ENCODE measurements at places on chromosomes 7 and 10.

DNA sequence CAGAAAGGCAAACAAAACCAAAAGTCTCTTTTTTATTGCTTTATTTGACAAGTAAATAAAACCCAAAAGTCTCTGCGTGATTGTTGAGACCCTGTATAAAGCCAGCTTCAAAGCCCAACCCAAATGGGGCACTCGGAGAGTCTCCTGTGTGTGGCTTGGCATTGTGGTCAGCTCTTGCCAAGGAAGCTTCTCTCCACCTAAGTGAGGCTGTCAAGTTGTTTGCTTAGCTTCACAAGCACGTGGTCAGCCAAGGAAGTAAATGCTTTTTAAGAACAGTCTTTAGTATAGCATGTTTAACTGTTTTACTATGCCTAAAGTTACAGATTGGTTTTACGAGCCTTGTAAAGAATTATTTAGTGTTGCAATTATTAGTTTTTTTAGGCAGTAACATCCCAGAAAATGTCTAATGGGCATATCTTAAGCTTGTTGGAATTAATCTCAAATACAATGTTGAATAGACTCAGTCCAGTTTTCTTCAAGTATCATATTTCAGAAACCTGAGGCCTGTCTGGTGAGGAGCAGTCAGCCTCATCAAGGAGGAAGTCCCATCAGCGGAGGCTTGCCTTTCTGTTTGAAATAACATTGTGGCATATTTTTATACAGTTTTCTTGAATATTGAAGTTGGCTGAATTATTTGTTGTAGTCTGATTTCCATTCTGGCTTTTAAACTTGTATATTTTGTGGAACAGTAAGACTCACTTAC is 144.3 kb downstream of the ANKRD30A start:
- DNase-seq = no peak

DNA sequence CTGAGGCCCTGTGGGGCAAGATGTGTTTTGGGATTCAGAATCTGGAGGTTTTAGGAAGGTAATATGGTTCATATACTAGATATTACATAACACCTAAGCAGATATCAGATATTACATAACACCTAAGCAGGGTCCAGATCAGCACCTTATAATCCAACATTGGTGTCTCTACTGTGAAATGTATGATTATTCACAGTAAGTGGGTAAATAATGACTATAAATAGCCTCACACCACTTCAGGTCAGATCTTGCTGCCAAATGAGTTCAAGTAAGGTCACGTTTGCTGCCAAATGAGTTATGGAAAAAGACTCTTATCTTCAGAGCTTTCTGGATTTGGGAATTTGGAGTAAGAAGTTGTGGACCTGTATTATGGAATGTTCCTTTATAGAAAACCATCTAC is 14.6 kb downstream of the ADRB1 start:
- no peak for DNase-seq

DNA sequence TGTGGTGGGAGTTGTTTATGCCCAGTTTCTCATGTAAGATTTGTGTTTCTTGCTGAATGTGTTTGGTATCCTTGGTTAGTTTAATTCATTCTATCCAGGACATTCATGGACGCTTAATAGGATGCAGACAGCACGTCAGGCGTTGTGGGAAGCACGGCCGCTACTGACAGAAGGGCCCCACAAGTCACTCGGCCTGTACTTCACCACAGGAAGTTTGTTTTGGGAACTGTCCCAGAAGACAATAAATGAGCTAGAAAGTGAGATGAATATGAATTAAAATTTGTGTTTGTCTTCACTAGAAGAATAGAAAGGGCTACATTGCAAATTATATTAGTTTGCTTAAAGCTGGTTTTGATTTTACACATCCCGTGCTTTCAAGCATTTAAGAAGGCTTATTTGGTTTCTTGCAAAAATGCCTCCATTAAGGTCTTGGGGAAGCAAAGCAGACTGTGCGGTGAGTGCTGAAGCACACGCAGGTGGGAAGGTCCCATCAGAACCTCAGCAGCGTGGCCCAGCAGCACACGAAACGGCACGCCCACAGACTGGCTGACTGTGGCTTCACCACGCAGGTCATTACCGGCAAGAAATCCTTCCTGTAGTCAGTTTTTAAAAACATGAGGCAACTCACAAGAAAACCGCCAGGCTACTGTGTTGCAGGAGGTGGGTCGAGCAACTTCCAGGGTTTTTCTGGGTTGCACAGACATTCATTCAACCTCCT is 74.1 kb downstream of the VIPR2 start:
- DNase-seq = no peak

DNA sequence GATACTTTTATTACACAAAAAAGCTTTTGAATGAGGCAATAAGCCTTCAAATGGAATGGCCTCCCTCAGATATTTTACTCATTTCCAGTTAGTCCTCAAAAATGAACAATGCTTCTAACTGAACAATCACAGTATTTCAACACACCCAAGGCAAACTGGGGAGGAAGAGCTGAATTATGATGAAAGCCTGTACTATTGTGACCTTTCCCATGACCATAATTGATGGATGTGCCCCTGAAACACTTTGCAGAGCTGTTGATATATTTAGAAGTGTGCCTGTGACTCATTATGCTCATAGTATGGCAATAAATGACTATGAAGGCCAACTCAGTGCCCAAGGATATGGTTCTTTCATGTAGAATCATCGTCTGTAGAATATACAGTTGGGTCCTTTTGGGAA is 248.1 kb downstream of the AHR start:
- DNase-seq = no peak

GRCh38 chr10:16856567-16856966 is 39.3 kb upstream of the RSU1 start:
- no peak for DNase-seq

GRCh38 chr10:64101606-64102263 is 580.5 kb downstream of the REEP3 start:
- no peak for DNase-seq

DNA sequence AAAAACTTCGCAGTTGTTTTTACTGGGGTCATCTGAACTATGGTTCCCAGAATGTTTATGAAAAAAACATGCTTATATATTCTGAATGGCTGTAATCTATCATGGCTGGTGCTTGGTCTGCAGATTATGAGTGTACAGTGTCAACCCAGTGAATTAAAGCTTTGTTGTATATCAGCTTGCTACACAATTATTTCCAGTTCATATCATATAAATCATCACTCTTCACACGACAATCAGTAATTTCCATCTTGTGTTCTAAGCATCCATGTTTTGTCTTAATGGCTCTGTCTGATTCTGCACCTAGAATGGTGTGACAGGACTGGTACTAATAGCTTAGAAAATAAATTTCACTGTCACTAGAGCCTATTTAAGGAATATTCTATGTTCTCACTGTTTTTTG is 83.6 kb downstream of the CABCOCO1 start:
- no peak for DNase-seq

DNA sequence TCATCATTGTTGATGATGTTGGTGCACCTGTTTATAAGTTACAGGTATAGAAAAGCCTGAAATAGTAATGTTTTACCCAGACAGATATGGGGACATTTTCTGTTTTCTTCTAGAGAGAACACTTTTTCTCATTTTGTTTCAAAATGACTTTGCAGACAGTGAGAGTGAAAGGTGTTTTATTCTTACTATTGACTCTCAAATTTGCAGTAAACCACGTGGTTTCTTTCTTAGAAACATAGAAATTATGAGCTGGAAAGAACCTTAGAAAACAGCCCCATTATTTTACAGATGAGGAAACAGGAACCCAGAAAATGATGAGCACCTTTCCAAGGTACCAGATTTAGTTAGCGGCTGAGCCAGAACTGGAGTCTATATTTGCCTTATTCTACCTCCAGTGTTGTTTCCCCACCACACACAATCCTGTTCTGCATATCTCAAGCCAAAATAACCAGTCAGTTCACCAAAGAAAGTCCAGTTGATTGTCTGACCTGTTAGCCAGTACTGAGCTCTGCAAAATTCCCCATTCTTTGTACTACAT is 138.9 kb upstream of the AHR start:
- DNase-seq = no peak

DNA sequence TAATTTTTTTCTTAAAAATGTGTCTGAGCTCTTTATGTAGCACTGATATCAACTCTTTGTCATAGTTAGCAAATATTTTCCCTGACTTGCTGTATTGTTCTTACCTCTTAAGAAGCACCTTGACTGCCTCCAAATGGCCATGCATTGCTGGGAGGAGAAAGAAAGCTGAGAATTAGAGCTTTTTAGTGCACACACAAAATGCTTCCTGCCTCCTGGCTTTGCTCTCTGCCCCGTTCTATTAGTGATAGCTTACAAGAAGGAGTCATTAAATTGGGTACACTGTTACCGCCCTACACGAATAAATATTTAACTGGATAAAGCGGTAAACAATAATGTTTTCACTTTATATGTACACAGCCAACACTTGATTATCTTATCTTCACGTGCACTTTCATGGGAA is 4.1 kb downstream of the ANKRD16 start:
- no peak for DNase-seq

DNA sequence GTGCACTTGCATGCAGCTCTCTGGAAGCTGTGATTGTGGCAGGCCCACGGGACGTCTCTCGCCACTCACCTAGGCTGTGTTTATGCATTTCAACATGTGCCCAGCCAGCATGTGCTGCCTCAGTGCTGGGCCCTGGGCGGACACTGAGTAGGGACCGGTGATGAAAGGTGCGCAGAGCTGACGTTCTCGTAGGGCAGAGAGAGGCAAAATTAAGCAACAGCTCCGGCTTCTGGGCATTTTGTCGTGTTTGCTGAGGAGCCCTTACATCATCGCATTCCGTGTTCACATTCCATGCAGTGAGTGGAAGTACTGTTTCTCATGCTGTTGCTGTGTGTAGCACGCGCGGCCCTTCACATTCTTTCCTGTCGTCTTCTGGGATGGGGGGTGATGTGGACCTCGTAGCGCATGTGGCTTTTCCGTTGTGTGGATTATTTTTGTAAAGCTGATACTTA is 50.5 kb downstream of the PRF1 start:
- peak; percentile 56 for DNase-seq

DNA sequence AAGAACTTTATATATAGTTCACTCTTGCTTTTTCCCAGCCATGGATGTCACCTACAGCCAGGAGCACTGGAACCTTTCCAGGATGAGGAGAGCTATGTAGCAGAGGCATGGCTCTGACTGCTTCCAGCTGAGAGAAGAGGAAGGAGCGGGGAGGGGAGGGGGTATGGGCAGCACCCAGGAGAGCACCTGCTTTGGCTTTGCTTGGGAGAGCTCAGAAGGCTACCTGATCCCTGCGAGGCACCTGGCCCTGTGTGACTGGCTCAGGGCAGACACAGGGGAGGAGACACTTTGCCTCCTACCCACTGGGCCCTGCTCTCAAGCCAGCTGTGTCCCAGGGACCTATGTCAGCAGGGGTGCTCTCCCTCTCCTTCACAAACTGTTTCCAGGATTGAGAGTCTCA is 67.1 kb downstream of the HK1 start:
- DNase-seq = no peak

- DNase-seq = no peak
Observed at GRCh38 chr10:28849821-28850220, 172.5 kb downstream of the BAMBI start.

DNA sequence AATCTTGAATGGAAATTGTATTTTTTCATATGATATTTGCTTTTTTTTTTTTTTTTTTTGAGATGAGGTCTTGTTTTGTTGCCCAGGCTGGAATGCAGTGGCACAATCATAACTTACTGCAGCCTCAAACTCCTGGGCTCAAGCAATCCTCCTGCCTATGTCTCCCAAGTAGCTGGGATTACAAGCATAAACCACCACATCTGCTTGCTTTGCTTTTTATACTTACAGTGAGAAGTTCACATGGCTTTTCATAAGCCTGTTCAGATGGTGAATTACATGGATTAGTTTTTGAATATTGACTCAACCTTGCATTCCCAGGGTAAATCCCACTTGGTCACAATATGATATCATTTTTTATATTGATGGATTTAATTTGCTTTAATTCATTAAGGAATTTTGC is 22.0 kb downstream of the LRRD1 start:
- DNase-seq = no peak

- DNase-seq = no peak
Observed at GRCh38 chr10:73771722-73772280, 10.0 kb upstream of the CHCHD1 start.

GRCh38 chr10:132096223-132096622 is 30.5 kb downstream of the JAKMIP3 start:
- DNase-seq = no peak

DNA sequence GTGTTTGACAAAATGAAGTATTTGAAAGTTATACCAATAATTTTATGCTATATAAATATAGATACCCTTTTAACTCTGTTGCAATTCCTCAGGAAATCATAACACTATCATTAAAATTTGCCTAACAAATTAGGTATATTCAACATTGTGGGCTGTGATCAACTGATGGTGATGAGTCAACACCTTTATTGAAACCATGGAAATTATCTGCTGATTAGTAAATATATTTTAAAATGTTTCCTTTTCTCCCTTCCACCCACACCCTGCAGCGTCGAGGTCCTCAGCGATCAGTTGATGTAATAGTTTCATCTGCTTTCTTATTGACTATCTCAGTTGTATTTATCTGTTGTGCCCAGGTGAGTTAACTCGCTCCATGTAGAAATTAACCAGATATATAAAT is 143.9 kb downstream of the PHTF2 start:
- no peak for DNase-seq

- DNase-seq = peak; percentile 29
Observed at GRCh38 chr10:114470956-114471905, 66.9 kb upstream of the AFAP1L2 start.

GRCh38 chr10:96229568-96230030 is 41.8 kb downstream of the BLNK start:
- no peak for DNase-seq

- no peak for DNase-seq
Observed at GRCh38 chr10:33537066-33537465, 202.6 kb upstream of the NRP1 start.

DNA sequence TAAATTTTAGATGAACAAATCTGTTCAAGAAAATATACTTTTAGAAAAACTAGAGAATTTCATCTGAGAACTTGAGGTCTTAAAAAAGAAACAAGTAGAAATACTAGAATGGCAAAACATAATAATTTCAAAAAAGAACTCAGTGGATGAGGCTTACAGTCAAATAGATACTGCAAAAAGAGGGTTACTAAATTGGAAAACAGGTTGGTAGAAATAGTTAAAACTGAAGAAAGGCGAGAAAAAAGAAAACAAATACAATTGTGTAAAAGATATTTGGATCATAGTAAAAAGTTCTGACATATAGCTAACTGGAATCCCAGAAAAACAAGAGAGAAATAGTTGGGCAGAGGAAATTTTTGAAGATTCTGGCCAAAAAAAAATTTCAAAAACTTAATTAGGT is 117.6 kb downstream of the HGF start:
- DNase-seq = no peak

GRCh38 chr7:116988363-116988989 is 35.2 kb downstream of the ST7 start:
- DNase-seq = no peak

DNA sequence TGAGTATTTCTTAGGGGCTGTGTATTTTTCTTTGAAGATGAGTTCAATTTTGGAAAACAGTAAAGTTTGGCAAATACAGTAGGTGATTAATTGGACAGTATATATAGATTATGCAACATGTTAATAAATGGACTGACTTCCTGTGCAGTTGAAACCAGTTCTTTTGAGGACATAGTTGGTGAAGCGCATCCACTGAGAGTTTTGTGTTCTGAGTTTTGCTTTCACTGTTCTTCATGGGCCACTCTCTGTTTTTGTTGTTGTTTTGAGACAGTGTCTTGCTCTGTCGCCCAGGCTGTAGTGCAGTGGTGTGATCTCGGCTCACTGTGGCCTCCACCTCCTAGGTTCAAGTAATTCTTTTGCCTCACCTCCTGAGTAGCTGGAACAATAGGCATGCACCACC is 109.0 kb downstream of the SDHAF3 start:
- no peak for DNase-seq

Data from epithelial cell of proximal tubule (primary cell).